ENCODE measurements at places on chromosomes 2 and 18. TPM values are rescaled to one million over a fixed set of nuclear protein-coding genes. Genes with fewer than 3 reads are reported as not detected.

Gene LNPK
- total RNA-seq: 17.3 TPM

Gene LYPD1
- total RNA-seq: 0.47 TPM

DNA sequence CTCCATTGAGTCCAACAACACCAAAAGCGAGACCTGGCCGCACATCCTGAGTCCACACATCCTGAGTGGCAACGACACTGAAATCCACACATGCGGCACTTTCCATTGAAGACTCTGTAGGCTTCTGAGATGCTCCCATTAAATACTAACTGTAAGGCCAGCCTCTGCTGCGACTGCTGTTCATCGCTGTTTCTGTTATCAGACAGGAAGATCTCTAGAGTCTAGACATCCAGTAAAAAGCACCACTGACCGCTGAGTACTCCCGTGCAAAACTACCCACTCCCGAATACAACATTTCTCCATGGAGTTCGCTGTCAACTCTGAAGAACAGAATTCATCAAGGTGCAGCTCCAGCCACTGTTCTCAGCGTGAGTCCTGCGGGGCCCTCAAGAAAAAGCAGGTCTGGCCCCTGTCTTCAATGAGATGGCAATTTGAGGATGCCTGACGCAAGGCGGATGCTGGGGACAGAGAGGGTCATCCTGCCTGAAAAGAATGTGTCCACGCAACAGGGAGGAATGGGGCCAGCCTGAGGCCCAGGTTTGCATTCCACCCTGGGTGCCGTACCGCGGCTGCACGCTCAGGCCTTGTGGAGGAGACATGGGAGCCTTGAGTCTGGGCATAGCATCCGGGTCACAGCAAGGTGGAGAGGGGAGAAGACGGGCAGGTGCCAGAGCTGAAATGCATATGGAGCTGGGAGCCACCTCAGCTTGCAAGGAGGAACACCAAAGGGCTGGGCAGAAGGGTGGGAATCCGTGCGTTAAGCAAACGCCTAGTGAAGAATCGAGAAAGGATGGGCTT, 61.9 kb downstream of the ZNF516 start:
- DNase-seq: no peak

- DNase-seq: no peak
Measured at GRCh38 chr2:215929602-215930335, 83.6 kb downstream of the MREG start.

DNA sequence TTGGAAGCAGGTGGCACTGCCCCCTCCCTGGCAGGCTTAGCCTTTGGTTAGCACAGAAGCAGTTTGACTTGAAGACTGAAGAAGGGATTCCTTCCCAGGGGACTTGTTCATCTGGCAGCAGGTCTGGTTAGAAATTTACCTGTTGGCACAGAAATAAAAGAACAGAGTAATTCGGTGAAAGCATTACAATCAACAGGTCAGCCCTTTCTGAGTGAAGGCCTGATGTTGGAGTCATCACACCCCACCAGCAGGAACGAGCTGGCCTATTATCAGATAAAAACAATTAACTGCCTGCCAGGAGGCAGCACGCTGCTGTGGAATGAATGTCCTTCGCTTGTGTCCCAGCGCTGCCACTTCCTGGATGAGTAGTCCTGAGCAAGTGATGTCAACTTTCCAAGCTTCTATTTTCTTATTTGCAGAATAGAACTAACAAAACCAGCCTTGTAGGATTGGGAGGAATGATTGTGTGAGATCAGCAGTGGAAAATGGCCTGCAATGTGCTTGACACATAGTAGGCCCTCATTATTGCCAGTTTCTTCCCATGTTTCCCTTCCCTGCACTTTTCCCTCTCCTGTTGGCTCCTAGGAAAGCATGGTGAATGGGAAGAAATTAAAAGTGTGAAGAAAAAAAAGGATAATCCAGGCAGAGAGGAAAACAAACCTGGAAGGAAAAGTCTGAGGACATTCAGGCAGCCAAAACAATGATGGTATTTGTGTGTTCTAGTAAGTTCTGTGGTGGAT, 29.0 kb downstream of the LGALSL start:
- no peak for DNase-seq

Gene ZNF521
- 3.7 TPM for total RNA-seq

DNA sequence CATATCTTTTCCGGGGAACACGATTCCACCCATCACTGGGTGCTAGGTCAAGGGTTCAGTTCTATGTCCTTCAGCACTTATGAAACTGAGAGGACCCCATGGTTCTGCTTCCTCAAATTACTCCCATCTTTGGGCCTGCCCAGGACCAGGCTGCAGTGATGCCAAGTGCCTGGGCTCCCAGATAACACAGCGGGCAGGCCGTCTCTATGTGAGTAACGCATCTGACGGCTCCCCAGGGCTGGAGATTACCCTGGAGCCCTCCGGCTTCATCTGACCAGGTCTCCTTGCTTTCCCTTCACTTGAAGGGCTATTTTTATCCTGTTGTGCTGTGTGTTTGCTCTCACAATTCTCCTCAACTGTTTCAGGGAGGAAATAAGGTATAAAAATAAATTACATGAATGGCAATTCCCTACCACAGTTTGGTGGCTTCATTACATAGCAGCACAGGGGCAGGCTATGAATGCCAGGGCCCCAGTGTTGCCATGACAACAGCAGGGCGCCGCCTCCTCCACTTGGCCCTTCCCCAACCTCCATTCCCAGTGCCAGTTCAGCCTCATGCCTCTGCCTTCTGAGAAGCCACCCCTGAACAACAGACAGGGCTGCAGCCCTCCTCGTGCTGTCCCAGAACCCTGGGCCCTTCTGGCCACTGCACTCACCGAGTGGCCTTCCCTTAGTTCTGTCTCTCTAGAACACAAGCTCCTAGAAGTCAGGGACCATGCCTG, 25.4 kb upstream of the TMEM131 start:
- DNase-seq: no peak

DNA sequence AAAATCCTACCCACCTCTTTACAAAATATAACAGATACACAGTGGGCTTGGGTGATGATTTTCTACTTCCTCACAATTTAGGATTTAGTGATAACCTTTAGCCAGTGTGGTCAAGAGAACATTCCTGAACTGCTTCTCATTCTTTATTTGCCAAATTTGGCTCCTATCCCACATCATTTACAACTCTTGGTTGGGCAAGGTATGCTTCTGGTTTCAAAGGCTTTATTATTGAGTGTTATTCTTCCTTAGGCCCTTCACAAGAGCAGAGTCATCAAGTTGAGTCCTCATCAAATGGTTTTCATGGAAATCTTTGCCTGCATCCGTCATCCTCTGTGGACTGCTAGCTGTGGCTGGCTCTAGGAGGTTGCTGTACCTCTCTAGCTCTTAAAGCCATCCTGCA, 472.0 kb upstream of the ETAA1 start:
- no peak for DNase-seq

Gene VAMP8
- total RNA-seq: 50.8 TPM

Gene MGAT4A
- 17.3 TPM for total RNA-seq

Gene CCDC141
- total RNA-seq: 0.37 TPM

DNA sequence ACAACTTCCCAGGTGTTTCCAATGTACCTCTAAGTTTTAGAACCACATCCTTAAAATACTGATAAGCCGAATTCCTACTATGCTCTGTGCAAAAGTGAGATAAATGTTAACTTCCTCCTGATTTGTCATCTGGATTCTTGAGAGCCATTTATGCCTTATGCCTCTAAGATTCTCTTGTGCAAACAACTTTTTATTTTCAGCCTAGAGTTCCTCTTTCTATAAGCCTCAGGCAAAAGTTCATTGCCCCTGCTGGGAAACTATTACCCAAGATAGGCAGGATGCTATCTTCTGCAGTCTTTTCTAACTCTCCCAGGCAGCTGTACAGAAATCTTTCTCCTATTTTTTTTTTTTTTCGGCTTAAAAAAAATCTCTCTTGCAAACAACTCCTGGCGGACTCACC, 216.1 kb downstream of the KCNJ3 start:
- no peak for DNase-seq

- DNase-seq: peak; percentile 57
Measured at GRCh38 chr18:5294457-5295230, 882 bp downstream of the ZBTB14 start.

DNA sequence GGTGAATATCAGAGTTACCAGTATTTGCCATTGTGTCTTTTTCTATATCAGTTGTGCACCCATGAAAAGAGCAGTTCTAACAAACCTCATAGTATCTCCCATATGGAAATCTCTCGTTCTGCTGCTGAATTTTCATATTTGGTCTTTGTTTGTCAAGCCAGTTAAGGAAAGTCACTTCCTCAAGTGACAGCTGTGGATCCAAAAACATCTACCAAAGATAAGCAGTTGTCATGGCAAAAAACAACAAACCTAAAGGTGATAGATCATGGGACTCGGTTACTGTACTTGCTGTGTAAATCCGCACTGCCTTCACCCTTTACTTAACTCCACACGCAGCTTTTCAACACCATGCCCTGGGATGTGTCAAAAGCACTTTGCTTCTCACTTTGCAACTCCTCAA, 17.3 kb downstream of the BMP10 start:
- no peak for DNase-seq

- no peak for DNase-seq
Measured at GRCh38 chr18:75897386-75897785, 469.9 kb upstream of the SMIM21 start.

Gene COL5A2
- 83.5 TPM for total RNA-seq

DNA sequence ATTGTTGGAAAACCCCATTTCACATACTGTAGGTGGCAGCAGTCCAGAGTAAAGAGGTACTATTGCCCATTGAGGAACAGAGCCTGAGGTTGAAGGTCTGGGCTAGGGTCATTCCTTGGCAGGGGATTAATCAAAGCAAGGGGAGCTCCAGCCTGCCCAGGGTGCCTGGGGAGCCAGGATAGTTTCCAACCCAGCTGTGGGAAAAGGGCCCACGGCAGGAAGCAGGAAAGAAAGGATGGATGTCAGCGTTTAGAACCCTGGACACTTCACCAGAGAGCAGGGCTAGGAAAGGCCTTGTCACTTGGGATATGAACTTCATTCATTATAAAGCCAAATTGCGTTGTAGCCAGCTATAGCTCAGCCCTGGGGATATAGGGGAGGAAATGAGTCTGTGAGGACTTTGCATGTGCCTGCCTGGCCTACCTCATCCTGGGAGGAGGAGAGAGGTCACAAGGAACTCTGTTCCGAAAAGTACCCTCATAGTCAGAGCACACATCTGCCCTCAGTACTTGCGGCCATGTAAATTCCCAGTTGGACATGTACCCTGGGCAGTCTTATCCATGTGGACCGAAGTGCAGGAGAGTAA, 140.2 kb upstream of the COPS8 start:
- DNase-seq: no peak

DNA sequence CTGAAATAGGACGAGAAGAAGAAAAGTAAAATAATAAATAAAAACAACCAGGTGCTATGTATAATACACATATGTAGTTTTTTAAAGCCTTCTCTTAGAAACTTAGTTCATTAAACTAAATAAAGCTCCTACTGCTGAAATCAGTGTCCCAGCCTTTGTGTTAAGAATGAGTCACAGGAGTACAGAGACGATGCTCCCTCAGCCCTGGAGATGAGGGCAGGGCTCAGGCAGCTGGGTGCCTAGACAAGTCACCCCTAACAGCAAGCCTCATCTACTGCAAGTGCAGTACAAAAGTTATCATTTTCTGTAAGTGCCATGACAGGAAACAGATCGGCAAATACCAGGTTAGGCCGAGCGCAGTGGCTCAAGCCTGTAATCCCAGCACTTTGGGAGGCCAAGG, 18.2 kb downstream of the KIDINS220 start:
- no peak for DNase-seq

GRCh38 chr2:219269362-219270054, 9.7 kb upstream of the DNAJB2 start:
- DNase-seq: no peak

GRCh38 chr2:25252291-25253152, 84.1 kb upstream of the POMC start:
- peak; percentile 75 for DNase-seq

DNA sequence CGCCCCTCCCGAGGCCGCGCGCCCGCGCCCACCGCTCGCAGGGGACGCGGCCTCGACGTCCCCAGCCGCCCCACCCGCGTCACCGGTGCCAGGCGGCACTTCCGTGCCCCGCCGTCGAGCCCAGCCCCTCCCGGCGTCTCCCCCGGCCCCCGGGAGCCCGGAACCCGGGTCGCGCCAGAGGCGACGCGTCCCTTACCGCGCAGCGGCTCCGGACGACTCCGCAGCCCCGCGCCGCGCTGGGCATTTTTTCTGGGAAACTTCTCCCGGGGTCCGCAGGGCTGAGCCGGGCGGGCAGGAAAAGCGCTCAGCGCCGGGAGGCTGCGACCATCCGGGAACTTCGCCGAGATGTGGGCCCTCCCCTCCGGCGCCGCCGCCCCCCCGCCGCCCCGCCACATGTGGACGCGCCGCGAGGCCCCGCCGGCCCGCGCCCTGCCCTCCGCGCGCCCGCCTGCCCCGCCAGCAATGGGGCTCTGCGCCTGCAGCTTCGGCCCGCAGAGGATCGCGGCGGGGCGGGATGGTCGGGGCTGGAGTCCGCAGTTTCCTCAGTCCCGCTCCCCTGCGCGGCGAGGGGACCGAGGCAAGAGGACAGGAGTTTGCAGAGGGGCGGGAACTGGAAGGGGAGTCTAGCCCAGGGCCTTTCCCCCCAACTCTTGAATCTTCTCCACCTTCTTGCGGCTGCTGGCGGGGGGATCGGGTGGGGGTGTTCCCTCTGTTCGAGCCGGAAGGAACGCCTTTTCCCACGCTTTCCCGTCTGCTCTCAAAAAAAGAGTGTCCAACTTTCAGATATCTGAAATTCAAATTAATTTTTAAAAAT, 81.5 kb downstream of the CHRNA1 start:
- DNase-seq: no peak

DNA sequence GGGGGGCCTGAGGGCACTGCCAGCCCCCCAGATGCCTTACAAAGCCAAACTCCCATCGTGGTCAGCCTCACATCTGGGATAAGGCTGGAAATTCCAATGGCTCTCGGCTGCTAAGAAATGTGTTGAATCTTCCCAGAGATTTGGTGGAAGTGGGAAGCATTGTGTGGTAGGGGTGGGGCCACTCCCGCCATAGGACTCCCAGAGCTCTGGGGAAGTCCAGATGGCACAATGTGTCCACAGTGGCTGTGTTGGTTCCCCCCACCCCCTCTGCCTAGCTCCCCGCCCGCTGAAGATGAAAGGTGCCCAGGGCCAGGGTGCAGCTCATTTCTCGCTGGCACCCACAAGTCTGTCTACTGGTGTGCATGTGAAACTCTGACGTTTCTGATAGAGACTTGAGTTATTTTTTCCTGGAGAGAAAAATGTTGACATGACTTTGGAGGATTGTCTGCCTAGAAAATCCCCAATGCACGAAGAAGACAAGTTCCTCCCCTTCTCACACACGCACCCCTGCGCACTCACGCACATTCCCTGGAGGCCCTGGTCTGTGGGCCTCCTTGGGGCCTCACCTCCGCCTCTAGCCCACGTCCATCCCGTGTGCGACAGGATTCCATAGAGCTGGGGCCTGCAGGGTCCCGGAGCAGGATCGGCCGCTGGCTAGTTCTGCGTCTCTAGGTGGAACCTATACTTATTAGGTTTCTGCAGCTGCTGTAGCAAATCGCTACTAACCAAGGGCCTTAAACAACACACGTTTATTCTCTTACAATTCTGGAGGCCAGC, 199.1 kb downstream of the ZFP36L2 start:
- no peak for DNase-seq

Gene SOX11
- total RNA-seq: 0.09 TPM

GRCh38 chr2:165114346-165114939, 89.4 kb downstream of the SCN3A start:
- no peak for DNase-seq

GRCh38 chr18:58603375-58604067, 25.4 kb downstream of the ALPK2 start:
- no peak for DNase-seq

Data from liver (tissue), 10 donors.